ENCODE measurements at places on chromosomes 13 and 19. TPM values are rescaled to one million over a fixed set of nuclear protein-coding genes. Genes with fewer than 3 reads are reported as not detected.

The SLC25A42 gene
- total RNA-seq: 8.0 TPM

The AP1M1 gene
- total RNA-seq: 104 TPM

The GAPDHS gene
- not detected for total RNA-seq

The ZNF253 gene
- 1.1 TPM for total RNA-seq

The MTUS2 gene
- total RNA-seq: not detected

DNA sequence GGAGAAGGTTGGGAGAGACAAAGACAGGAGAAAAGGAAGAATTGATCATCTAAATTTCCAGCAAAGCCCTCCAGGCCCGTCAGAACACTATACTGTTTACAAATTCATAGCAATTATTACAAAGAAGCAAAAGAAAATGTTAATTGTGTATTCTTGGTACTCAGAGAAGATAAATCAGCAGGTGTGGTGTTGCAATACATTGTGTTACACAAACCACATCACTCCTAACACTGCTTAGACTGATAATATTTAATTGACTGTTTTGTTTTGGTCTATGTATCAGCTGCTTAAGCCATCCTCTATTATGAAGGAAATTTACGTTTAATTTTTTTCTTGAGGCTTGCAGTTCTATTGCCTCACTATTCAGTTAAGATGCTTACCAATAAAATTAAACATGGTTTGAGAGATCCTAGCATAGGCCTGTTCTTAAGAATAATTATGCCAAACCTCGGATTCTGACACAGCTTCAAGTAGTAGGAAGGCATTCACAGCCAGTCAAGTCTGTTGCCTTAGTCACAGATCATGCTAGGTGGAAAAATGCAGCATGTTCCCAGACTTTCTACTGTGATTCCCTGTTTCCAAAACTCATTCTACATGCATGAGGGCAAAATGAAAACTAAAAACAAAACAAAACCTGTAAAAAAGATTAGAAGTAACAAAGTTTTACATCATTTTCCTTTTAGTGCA lies 129.2 kb downstream of the TBC1D4 start:
- H3K4me1 ChIP-seq: peaks cover 25% of the 10 kb centered on the region
- no peak for DNase-seq
- H3K36me3 ChIP-seq: no peaks in the 10 kb centered on the region
- no peaks in the 10 kb centered on the region for H3K27me3 ChIP-seq
- no peak overlapping the region for H3K27ac ChIP-seq

DNA sequence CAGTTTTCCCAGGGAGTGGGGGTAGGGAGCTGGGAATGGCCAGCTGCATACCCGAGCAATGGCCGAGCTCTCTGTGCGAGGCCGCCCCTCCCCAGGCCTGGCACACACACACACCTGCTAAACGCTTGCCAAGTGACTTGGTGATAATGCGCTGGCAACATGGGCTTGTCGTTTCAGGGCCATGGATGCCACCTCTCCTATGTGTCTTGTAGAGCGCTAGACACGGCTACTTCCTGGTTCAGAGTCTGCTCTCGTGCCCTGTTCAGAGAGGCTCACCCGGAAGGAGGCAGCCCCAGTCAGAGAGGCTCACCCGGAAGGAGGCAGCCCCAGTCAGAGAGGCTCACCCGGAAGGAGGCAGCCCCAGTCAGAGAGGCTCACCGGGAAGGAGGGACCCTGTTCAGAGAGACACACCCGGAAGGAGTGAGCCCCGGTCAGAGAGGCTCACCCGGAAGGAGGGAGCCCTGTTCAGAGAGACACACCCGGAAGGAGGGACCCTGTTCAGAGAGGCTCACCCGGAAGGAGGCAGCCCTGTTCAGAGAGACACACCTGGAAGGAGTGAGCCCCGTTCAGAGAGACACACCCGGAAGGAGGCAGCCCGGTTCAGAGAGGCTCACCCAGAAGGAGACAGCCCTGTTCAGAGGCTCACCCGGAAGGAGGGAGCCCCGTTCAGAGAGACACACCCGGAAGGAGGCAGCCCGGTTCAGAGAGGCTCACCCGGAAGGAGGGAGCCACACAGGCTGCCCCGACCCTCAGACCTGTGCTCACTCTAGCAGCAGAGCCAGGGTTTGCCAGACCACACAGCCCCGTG lies 4.2 kb downstream of the ADPRHL1 start:
- peak; percentile 93 for DNase-seq
- H3K4me1 ChIP-seq: peaks cover 13% of the 10 kb centered on the region
- H3K27me3 ChIP-seq: no peaks in the 10 kb centered on the region
- peaks cover 3% of the 10 kb centered on the region for H3K36me3 ChIP-seq
- H3K4me3 ChIP-seq: peak overlapping the region; percentile 71

GRCh38 chr13:99058527-99059495 lies 80.9 kb upstream of the DOCK9 start:
- peaks cover 2% of the 10 kb centered on the region for H3K36me3 ChIP-seq
- H3K4me1 ChIP-seq: peaks cover 46% of the 10 kb centered on the region
- no peak overlapping the region for H3K4me3 ChIP-seq
- DNase-seq: no peak
- no peak overlapping the region for H3K27ac ChIP-seq

DNA sequence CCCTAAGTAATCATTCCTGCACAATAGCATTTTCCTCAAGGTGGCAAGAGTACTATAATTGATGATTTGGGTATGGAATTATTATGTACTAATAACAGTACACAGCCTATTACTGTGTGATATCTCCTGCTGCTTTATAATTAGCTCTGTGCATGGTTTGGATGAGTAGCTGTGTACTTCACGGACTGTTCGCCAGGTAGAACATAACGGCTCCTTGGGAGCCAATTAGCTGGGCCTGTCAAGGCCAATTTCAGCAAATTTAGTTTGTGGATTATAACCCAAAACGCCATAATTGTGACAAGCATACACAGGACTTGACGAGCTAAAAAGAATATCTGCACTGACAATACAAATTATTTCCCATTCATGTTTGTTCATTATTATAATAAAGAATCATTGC lies 1584.2 kb downstream of the SLITRK1 start:
- H3K36me3 ChIP-seq: no peaks in the 10 kb centered on the region
- no peaks in the 10 kb centered on the region for H3K4me1 ChIP-seq
- H3K27ac ChIP-seq: no peak overlapping the region
- no peaks in the 10 kb centered on the region for H3K27me3 ChIP-seq
- no peak overlapping the region for H3K4me3 ChIP-seq
- DNase-seq: no peak

GRCh38 chr13:34405410-34406181 lies 536.5 kb upstream of the NBEA start:
- H3K27ac ChIP-seq: no peak overlapping the region
- no peaks in the 10 kb centered on the region for H3K36me3 ChIP-seq
- H3K4me3 ChIP-seq: no peak overlapping the region
- no peaks in the 10 kb centered on the region for H3K27me3 ChIP-seq
- DNase-seq: no peak
- H3K4me1 ChIP-seq: no peaks in the 10 kb centered on the region

GRCh38 chr13:30409886-30410704 lies 12.2 kb upstream of the UBE2L5 start:
- no peak overlapping the region for H3K27ac ChIP-seq
- peaks cover 12% of the 10 kb centered on the region for H3K4me1 ChIP-seq
- no peak overlapping the region for H3K4me3 ChIP-seq

GRCh38 chr13:103640606-103641005 lies 574.4 kb upstream of the SLC10A2 start:
- DNase-seq: no peak
- no peaks in the 10 kb centered on the region for H3K27me3 ChIP-seq
- H3K4me3 ChIP-seq: no peak overlapping the region
- H3K4me1 ChIP-seq: no peaks in the 10 kb centered on the region
- no peak overlapping the region for H3K27ac ChIP-seq

DNA sequence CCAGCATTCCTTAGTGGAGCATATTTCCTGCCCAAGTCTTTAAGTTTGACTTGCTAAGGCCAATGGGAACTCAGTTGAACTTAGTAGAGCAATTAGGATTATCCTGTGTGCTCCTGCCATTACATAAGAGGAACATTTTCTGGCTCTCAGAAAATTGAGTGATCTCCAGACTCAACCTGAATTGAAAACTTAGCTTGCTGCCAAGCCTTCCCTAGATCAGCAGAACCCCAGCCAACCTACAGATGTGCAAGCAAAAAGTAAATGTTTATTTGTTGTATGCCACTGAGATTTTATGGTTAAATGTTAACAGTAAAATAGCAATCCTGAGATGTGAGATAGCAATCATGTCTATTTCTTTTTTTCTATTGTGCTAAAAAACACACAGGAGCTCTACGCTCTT lies 350.9 kb downstream of the OLFM4 start:
- H3K27me3 ChIP-seq: no peaks in the 10 kb centered on the region
- no peaks in the 10 kb centered on the region for H3K36me3 ChIP-seq
- no peaks in the 10 kb centered on the region for H3K4me1 ChIP-seq
- H3K4me3 ChIP-seq: no peak overlapping the region
- no peak overlapping the region for H3K27ac ChIP-seq
- no peak for DNase-seq
